ENCODE measurements at places on chromosomes 6 and 20.

DNA sequence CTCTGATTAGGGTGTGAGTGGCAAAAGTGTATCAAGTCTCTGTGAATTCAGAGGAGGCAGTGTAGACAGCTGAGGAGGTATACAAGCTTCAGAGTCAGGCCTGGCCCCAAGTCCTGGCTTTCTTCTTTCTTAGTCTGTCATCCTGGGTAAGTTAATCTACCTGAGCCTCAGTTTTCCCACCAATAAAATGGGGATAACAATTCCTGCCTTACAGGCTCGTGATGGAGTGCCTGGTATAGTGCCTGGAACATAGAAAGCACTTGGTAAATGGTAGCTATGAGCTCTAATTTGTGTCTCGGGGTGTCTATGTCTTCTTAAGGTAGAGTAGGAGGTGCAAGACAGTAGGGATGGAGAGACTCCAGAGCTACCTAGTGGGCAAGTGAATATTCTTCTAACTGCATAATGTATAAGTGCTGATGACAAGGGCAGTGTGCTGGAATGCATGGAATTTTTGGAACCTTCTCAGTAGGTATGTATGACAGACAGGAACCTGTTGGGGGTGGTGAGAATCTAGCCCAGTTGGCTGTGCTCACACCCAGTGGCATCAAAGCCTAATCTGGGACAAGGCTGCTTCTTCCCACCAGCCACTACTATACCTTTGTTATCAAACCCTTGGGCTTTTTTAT, 4.0 kb upstream of the SCUBE3 start:
- DNase-seq: no peak

GRCh38 chr6:159966981-159967380, 1.9 kb upstream of the IGF2R start:
- no peak for DNase-seq

- DNase-seq: no peak
Measured at GRCh38 chr6:24824142-24824938, 25.6 kb upstream of the ARMH2 start.

DNA sequence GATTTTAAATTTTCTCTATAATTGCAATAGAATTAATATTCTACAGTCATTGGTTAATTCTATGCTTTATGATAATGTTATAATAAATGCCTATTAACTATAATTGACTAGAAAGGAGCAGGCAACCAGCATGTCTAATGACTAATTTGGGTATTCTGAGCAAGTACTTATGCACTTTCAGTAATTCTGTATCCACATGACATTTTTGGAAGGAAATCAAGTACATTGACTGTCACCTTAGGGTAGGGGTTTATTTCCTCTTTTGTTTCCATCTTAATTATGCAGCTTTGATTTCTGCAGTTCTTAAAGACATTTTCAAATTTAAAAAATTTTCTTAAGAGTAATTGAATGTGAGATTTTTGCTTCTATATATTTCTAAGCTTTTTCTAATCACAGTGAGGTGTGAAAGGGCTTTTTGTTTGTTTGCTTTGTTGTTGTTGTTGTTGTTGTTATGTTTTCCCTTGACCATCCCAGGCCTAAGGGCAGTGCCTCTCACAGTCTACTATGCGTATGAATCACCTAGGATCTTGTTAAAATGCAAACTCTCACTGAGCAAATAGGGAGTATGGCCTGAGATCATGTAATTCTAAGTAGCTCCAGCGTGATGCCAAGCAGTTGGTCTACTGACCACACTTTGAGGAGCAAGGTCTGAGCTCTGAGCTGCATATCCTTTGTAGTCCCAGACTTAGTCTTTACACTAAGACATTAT, 467.1 kb upstream of the RNF217 start:
- no peak for DNase-seq

- no peak for DNase-seq
Measured at GRCh38 chr6:158780246-158780884, 38.8 kb downstream of the EZR start.

- no peak for DNase-seq
Measured at GRCh38 chr20:32434434-32434833, 76.3 kb downstream of the ASXL1 start.

GRCh38 chr20:62761759-62762131, 34.5 kb upstream of the MRGBP start:
- no peak for DNase-seq

DNA sequence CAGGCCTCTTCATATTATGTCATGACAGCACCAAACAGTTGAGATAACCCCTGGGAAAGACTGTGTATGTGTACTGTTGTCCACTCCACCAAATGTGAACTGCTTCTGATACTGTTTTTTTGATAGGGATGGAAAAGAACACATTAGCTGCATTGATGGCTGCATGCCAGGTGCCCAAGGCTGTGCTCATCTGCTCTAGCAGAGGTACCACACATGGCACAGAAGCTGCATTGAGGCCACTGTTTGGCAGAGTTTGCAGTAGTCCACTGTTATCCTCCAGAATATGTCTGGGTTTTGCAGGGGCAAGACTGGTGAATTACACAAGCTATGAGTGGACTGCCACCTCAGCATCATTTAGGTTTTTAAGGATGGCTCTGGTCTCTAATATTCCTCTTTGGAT, 28.2 kb upstream of the ELMO2 start:
- DNase-seq: no peak

- peak; percentile 40 for DNase-seq
Measured at GRCh38 chr20:50919567-50919966, 11.7 kb downstream of the ADNP start.
